ENCODE measurements at places on chromosomes 1 and 21.
A peak's percentile ranks its signal among the peaks of the same experiment; 100 is the strongest.

- H3K4me1 ChIP-seq: peaks cover 11% of the 10 kb centered on the region
- H3K4me3 ChIP-seq: peak overlapping the region; percentile 90
- no peaks in the 10 kb centered on the region for H3K27me3 ChIP-seq
- no peak overlapping the region for H3K27ac ChIP-seq
These were observed 2.0 kb downstream of the PI4KB start for GRCh38 chr1:151325231-151325630.

DNA sequence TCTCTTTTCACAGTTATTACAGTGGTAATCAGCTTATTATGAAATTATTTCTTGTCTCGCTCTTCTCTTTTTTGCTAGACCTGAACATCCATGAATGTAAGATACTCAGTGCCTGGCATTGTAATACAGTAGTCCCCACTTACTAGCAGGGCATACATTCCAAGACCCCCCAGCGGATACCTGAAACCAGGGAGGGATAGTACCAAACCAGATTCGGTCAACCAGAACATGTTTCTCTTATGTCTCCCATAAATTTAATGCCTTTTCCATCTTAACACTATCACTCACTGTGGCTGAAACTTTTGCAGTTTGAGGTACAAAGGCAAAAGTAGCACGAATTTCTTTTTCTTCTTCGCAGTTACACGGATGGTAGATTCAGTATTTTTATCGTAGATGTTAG lies 24.6 kb upstream of the B3GALT2 start:
- H3K27ac ChIP-seq: no peak overlapping the region
- no peaks in the 10 kb centered on the region for H3K4me1 ChIP-seq
- H3K4me3 ChIP-seq: no peak overlapping the region

- H3K27me3 ChIP-seq: no peaks in the 10 kb centered on the region
- DNase-seq: no peak
- H3K36me3 ChIP-seq: no peaks in the 10 kb centered on the region
- no peak overlapping the region for H3K4me3 ChIP-seq
- no peaks in the 10 kb centered on the region for H3K4me1 ChIP-seq
- H3K27ac ChIP-seq: no peak overlapping the region
These were observed 146.0 kb downstream of the PEX14 start for GRCh38 chr1:10620776-10621175.

- no peak overlapping the region for H3K27ac ChIP-seq
- no peaks in the 10 kb centered on the region for H3K27me3 ChIP-seq
- no peak overlapping the region for H3K4me3 ChIP-seq
- H3K36me3 ChIP-seq: no peaks in the 10 kb centered on the region
These were observed 147.5 kb downstream of the CACNA1E start for GRCh38 chr1:181630838-181631237.

DNA sequence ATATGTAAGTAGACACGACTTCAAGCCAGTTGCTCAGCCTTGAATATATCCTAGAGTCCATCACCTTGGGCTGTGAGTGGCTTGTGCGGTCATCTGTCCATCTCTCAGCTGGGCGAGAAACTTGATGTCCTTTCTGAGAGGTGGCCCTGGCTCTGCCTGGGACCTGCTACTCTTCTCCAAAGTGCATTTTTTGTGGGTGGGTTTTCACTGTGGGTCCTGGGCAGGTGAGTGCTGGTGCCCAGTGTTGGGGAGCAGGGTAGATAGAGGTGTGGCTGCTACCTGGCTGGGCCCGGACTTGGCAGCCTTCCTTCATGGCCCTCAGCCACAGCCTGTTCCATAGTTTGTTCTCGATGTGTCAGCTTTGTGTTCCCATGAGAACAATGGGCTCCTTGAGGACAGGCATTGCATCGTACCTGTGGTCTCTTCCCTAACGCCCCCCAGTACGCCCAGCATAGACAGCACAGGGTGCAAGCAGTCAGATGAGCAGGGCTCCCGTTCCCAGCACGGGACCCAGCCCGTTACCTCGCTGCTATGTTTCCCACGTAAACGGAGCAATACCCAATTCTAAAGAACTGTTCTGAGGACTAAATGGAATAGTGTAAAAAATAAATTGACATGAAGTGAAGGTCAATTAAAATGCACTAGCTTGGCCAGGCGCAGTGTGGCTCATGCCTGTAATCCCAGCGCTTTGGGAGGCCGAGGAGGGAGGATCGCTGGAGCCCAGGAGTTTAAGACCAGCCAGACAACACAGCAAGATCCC lies 877 bp upstream of the SLX9 start:
- peak overlapping the region; percentile 85 for H3K4me3 ChIP-seq
- H3K27ac ChIP-seq: peak overlapping the region; percentile 80
- H3K36me3 ChIP-seq: no peaks in the 10 kb centered on the region
- H3K4me1 ChIP-seq: peaks cover 22% of the 10 kb centered on the region
- peaks cover 14% of the 10 kb centered on the region for H3K27me3 ChIP-seq
- DNase-seq: no peak

- no peak for DNase-seq
- H3K4me3 ChIP-seq: no peak overlapping the region
- no peaks in the 10 kb centered on the region for H3K4me1 ChIP-seq
- no peak overlapping the region for H3K27ac ChIP-seq
These were observed 1.2 kb upstream of the KRTAP23-1 start for GRCh38 chr21:30349572-30349971.

DNA sequence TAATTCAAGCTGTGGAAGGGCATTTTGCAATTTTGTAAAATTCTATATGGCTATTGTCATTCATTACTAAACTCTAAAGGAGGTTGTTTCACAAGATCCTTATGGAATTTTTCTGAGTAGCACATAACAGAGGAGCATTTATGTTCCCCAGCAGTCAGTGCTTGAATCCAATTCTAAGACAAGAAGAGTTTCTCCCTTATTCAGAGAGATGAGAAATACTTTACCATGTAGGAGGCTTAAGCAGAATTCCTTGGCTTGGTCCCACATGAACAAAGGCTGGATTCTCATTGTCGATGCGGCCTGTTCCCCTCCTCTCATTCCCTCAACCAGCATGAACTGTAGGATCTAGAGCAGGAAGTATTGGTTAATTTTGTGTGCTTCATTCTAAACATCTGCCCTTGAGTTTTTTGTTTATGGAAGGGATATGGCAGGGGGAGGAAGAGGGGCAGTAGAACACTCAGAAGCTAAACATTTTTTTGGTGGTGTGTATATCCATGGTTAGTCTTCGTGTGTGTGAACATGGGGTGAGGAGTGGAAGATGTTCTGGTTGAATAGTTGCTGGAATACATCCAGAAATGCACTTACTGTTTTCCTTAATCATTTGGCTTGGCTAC lies 74.3 kb downstream of the LAMC1 start:
- peak overlapping the region; percentile 6 for H3K27ac ChIP-seq
- peaks cover 22% of the 10 kb centered on the region for H3K4me1 ChIP-seq
- no peak for DNase-seq

DNA sequence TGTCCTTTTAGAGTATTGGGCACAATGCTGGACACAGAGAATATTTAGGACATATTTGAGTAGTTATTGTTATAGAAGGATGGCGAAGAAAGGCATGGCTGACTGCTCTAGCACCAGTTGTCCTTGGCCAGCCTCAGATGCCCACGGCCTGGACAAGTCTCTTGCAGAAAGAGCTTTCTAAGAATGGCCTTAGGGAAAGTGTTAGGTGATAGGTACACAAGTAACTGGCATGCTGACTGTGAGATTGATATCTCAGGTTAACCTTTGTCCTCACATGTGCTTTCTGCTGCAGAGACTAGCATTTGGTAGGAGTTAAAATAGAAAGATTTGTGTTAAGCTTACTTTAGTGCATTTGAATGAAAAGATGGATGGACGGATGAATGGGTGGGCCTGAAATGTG lies 10.1 kb downstream of the SFT2D2 start:
- H3K4me1 ChIP-seq: peaks cover 6% of the 10 kb centered on the region
- H3K27me3 ChIP-seq: no peaks in the 10 kb centered on the region

- peak within 1 kb of the TSS; percentile 93 for H3K27ac ChIP-seq
- peaks cover 22% of the 10 kb centered on the region for H3K4me1 ChIP-seq
- no peaks in the 10 kb centered on the region for H3K27me3 ChIP-seq
- DNase-seq: peak; percentile 64
- peak within 1 kb of the TSS; percentile 32 for H3K4me3 ChIP-seq
These were observed at the start of gene CIART for GRCh38 chr1:150281758-150282557. Gene CIART, plus strand, starts transcription at chr1:150282554. Its CDS starts 714 bp downstream, at chr1:150283268.

DNA sequence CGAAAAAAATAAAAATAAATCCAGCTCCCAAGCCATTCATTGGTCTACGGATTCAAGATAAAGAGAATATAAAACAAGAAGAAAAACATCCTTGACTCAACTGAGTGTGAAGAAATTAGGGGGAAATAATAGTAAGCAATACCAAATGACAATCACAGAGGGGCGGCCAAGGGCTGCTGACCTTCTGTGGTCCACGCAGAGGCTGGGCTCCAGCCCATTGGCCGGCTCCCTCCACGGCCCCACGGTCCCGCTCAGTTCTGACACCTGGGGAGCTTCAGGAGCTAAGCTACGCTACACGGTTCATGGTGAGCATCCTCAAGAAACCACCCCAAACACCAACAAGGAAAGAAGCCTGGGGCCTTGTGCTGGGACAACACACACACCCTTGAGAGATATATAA lies 400 bp upstream of the KRTAP10-12 start:
- DNase-seq: no peak
- H3K27ac ChIP-seq: no peak overlapping the region
- H3K4me3 ChIP-seq: no peak overlapping the region

DNA sequence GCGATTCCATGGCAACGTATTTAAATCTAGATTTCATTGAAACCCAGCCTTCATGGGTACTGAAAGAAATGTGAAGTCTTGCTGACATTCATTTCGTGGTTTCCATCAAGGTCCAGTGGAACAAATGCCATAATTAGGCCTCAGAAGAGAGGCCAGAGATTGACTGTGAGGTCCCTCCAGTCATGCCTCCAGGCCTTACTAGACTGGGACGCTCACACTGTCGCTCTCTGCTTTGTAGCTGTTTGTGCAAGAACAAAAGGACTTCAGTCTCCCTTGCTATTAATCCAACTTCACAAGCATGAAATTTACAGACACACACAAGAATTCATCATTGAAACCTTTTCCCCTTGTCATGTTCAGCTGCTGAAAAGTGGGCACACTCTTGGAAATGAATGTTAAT lies 180.4 kb upstream of the FOXD3 start:
- no peaks in the 10 kb centered on the region for H3K27me3 ChIP-seq
- H3K4me3 ChIP-seq: no peak overlapping the region
- DNase-seq: no peak
- no peaks in the 10 kb centered on the region for H3K4me1 ChIP-seq

All from esophagus squamous epithelium (tissue), 5 donors.